ENCODE measurements at places on chromosomes 3 and 15. TPM values are rescaled to one million over a fixed set of nuclear protein-coding genes. Genes with fewer than 3 reads are reported as not detected.

Gene SCG5
- 0.39 TPM for total RNA-seq

Gene CRYGS
- total RNA-seq, result 4.4 TPM

Gene CIP2A
- 40.6 TPM for total RNA-seq

Gene SPATA12
- total RNA-seq, result 0.57 TPM

Gene ARPIN
- total RNA-seq, result 30.4 TPM

Gene SLC22A13
- total RNA-seq, result 0.44 TPM

Gene SERPINI2
- total RNA-seq, result not detected

Gene TNFAIP8L3
- not detected for total RNA-seq

Gene AMIGO3
- total RNA-seq, result not detected

Gene GRAMD2A
- total RNA-seq, result 60.2 TPM

Gene CLDN1
- total RNA-seq, result 25.9 TPM

Gene CCR9
- total RNA-seq, result not detected

Gene CCR4
- not detected for total RNA-seq

Gene SYNPR
- total RNA-seq, result not detected

Gene ATP13A5
- not detected for total RNA-seq

Gene NRROS
- total RNA-seq, result 2.2 TPM

Gene SPTSSB
- total RNA-seq, result 1.2 TPM

Gene BOC
- 3.0 TPM for total RNA-seq

Gene FBXW12
- total RNA-seq, result not detected

Gene ZDHHC23
- 20.9 TPM for total RNA-seq

Gene P3H2
- total RNA-seq, result 20.9 TPM

Gene BFSP2
- not detected for total RNA-seq

Gene GPR176
- total RNA-seq, result 4.2 TPM

Gene CATSPER2
- total RNA-seq, result 8.0 TPM
